Inflammatory macrophage (primary cell): ENCODE measurements at places on chromosomes 5 and 9.

GRCh38 chr5:149617760-149618306, 36.5 kb downstream of the ARHGEF37 start:
- no peak for DNase-seq

DNA sequence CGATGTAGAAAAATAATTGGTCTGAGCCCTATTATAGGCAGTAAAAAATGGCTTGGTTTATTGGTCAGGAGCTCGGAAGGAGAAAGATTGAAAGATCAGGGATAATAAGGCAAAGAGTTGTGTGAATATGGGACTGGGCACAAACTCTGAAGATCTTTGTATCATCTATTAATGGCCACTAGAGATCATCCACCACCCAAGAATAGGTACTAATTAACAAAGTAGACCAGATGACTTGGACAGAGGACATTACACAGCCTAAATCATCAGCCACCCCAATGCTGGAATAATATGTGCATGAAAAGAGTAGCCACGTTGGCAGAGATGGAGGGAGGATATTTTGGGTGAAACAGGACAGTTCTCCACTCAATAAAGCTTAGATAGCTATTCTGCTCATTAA, 364.1 kb downstream of the EFNA5 start:
- DNase-seq: no peak

DNA sequence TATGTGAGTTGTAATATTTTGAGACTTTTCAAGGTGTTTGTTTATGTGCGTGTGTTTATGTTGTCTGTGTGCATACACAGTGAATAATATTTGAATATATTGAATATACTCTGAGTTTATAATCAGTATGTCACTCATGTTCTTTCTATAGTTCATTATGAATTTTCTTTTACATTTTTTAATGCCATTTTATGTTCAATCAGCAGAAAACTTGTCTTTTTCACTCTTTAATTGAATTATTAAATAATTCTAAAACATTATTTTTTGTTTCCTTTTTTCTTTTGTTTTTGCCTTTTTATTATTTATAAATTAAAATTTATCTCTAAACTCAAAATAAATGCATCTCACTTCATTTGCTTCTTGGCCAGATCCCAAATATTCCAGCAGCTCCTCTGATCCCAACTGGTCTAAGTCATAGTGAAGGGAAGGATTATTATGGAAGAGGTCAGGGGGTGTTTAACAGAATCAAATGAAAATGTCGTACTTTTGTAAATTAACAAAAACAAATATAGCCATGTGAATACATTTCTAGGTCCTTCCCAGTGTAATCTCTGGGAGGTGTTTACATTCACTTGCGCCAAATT, 188.9 kb downstream of the KDM4C start:
- DNase-seq: no peak

GRCh38 chr9:69089491-69089890, 53.9 kb downstream of the FXN start:
- no peak for DNase-seq

DNA sequence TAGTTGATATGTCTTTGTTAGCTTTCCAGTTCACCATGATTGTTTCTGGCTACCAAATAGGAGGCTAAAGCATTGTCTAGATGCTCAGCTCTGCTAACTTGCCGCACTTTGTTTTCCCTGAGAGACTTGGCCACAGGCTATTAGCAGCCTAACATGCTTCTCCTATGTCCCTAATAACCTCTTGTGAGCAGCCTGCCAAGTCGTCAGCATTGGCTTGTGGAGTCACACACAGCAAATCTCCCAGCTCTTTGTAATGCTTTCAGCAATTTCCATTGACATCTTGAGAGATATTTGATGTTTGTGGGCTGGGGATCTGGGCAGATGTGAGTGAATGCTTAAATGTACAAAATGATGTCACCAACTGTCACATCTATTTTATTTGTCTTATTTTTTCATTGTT, 346.9 kb downstream of the KDM4C start:
- no peak for DNase-seq

DNA sequence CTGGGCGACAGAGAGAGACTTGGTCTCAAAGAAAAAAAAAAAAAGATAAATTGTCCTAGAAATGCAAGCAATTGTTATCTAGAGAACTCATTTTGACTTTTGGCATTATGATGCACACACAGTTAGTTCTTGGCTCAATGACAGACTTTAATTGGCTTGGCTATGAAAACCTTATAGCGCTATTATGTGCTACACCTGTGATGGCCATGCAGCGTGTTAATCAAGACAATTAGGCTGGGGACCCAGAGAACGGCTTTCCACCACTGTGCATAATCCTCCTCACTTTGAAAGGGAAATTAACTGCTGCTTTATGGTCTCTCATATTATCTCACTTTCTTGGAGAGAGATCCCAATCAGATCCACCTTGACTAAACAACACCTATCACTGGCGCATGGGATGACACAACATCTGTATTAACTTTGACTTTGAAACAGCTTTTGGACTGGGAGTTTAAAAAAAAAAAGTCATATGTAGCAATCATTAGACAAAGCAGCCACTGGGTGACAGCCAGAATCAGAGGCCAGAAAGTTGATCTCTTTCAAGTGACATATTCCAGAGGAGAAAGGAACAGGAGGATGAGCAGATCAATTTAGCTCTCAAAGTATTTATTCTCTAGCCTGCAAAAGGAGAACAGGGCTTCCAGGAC, 132.5 kb downstream of the PPP2R2B start:
- no peak for DNase-seq

GRCh38 chr5:91910247-91910646, 527.1 kb upstream of the ARRDC3 start:
- no peak for DNase-seq

- no peak for DNase-seq
Observed at GRCh38 chr9:20378851-20379250, 243.4 kb downstream of the MLLT3 start.

- no peak for DNase-seq
Observed at GRCh38 chr9:118761016-118761790, 608.0 kb downstream of the BRINP1 start.

- no peak for DNase-seq
Observed at GRCh38 chr5:138692370-138692769, 60.9 kb upstream of the CTNNA1 start.

- no peak for DNase-seq
Observed at GRCh38 chr9:129597355-129598088, 23.4 kb downstream of the C9orf50 start.

GRCh38 chr9:119020730-119021333, 348.4 kb downstream of the BRINP1 start:
- DNase-seq: no peak

- DNase-seq: no peak
Observed at GRCh38 chr9:84819491-84819991, 150.0 kb downstream of the NTRK2 start.

GRCh38 chr9:113996531-113997001, 81.5 kb downstream of the AMBP start:
- DNase-seq: no peak

DNA sequence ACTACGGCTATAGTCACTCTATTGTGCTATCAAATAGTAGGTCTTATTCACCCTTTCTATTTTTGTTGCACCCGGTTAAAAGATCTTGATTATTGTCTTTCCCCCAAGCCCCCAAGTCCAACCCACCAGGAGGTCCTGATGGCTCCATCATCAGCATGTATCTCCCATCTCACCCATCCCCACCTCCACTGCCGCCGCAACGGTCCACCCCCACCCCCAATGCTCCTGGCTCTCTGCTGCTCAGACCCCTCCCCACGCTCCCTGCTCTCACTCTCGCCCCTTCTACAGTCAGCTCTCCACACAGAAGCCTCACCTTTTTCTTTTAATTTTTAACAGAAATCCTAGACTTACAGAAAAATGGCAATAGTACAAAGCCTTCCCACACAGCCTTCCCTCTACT, 51.5 kb upstream of the SH3PXD2B start:
- DNase-seq: no peak

DNA sequence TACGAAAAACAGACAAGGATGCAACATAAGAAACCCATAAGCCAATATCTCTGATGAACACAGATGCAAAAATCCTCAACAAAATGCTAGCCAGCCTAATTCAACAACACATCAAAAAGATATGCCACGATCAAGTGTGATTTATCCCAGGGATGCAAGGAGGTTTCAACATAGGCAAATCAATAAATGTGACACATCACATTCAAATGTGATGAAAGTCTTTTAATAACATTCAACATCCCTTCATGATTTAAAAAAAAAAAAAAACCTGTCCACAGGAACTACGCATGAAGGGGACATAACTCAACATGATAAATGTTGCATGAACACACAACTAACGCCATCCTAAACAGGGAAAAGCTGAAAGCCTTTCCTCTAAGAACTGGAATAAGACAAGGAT, 102.2 kb downstream of the PLPP1 start:
- DNase-seq: no peak

DNA sequence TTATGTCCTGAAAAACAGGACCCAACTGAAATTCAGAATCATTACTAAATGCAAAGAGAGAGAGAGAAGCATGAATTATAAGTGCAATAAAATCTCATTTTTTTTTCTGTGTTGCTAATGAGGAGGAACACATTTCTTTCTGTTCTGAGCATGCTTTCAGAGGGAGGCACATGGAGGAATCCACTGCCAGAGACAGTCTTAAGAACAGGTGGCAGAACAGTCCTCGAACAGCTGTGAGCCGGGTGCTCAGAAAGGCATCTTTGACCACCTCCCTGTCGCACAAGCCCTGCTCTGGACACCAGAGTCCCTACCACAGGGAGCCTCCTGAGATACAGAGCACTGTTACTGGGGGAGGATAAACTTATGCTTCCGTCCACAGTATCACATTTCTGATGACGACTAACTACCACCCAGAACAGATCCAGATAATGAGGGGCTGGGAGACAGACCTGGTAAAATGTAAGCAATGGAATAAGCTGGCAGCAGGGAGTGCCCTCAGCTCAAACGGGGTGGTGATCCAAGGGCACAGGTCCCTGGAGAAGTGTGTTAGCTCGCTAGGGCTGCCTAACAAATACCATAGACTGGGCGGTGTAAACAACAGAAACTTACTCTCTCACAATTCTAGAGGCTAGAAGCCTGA, 134.0 kb downstream of the SLC1A3 start:
- DNase-seq: no peak

DNA sequence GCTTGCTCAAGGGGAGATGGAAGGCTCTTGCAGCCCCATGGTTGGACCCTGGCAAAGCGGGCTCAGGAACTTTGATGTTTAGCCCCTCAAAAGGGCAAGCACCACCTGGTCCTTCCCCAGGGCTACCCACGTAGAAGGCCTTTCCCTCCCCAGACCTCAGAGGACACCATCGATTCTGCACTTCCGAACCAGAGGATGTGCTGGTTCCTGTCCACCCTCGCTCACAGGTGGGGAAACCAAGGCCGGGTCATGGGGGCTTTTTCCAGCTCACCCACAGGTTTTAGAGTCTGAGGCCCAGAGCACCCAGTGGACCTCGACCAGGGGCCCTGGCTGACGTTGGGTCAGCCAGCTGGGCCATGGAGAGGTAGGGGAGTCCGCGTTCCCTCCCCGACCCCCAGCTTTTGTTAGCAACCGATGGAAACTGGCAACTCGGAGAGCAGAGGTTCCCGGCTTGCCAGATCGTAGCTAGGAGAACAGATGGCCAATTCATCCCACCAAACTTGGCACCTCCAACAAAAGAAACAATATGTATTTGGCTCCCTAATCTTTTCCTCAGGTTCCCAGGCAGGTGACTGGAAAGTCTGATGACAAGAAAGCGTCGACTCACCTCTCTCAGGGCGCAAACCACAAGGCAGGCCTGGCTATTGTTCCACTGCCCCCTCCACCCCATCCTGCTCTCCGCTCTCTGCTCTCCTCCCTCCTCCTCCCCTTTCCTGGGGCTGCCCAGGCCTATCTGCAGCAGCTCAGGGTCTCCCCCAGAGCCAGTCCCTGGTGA, 167.6 kb upstream of the SMIM23 start:
- no peak for DNase-seq

DNA sequence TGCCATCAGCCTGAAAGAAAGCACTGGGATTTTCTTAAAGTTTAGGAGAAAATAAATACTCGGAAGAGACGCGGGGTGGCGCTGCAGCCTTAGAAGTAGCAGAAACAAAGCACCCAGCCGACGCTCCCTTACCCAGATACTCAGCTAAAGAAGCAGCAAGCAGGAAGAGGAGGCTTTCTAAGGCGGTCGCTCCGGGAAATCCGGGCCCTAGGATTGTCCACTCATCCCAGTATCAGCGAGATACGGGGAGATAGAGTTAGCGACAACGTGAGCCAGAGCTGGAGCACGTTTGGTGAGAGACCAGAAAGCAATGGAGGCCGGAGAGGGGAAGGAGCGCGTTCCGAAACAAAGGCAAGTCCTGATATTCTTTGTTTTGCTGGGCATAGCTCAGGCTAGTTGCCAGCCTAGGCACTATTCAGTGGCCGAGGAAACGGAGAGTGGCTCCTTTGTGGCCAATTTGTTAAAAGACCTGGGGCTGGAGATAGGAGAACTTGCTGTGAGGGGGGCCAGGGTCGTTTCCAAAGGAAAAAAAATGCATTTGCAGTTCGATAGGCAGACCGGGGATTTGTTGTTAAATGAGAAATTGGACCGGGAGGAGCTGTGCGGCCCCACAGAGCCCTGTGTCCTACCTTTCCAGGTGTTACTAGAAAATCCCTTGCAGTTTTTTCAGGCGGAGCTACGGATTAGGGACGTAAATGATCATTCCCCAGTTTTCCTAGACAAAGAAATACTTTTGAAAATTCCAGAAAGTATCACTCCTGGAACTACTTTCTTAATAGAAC, at the start of gene PCDHB2:
TSS of gene PCDHB2 (plus strand) at position 135 of the 782 bp plus-strand sequence. CDS start at position 311, 176 bp downstream.
- no peak for DNase-seq

GRCh38 chr9:18061856-18062255, 412.1 kb upstream of the ADAMTSL1 start:
- DNase-seq: peak; percentile 24
